ENCODE measurements at places on chromosomes 13 and 19. TPM values are rescaled to one million over a fixed set of nuclear protein-coding genes. Genes with fewer than 3 reads are reported as not detected.

- no peak overlapping the region for H3K27ac ChIP-seq
- peaks cover 5% of the 10 kb centered on the region for H3K27me3 ChIP-seq
- no peak overlapping the region for H3K4me3 ChIP-seq
- H3K36me3 ChIP-seq, result no peaks in the 10 kb centered on the region
- no peaks in the 10 kb centered on the region for H3K4me1 ChIP-seq
Observed at GRCh38 chr19:5434970-5435641, 20.1 kb upstream of the ZNRF4 start.

KLHL1 gene
- total RNA-seq, result not detected

GRCh38 chr13:95386370-95386769 lies 85.1 kb upstream of the ABCC4 start:
- no peaks in the 10 kb centered on the region for H3K4me1 ChIP-seq
- no peak overlapping the region for H3K4me3 ChIP-seq
- no peak for DNase-seq
- H3K27ac ChIP-seq, result no peak overlapping the region

- no peaks in the 10 kb centered on the region for H3K27me3 ChIP-seq
- DNase-seq, result no peak
- H3K4me3 ChIP-seq, result no peak overlapping the region
Observed at GRCh38 chr13:99958406-99959126, 13.0 kb downstream of the ZIC5 start.

ZNF573 gene
- 5.2 TPM for total RNA-seq

BCL2L12 gene
- total RNA-seq, result 9.0 TPM

DNA sequence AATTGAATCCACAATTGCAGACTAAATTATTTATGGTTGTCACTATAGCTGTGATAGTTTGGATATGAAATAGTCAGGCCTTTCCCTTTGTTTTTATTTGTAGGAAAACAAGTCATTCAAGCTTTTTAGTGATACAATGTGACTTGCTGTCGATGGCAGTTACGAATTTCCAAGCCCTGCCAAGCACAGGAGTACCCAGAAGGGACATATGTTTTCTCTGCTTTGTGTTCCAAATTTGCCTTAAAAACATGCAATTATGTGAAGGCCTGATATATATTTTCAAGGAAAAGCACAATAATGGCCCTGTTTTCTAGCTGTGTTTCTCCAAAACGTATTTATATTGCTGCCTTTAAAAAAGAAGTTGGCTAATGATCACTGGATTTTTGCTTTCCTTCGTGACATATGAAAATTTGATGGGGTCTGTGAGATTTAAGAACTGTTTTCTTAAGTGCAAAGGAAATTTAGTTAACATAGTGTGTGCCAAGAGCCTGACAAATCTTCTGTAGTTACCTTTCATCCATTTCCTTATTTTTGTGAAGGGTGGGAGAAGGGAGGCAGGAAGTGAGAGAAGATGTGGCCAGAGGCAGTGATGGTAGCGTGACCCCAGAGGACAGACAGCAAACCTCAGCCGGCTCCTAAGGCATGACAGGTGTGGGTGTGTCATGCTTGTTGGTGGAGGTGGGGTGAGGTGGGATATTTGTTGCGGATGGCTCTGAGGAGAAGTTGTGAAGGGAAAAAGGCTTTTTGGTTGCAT lies 79.6 kb downstream of the TEX26 start:
- no peaks in the 10 kb centered on the region for H3K27me3 ChIP-seq
- DNase-seq, result no peak
- H3K4me1 ChIP-seq, result no peaks in the 10 kb centered on the region

DNA sequence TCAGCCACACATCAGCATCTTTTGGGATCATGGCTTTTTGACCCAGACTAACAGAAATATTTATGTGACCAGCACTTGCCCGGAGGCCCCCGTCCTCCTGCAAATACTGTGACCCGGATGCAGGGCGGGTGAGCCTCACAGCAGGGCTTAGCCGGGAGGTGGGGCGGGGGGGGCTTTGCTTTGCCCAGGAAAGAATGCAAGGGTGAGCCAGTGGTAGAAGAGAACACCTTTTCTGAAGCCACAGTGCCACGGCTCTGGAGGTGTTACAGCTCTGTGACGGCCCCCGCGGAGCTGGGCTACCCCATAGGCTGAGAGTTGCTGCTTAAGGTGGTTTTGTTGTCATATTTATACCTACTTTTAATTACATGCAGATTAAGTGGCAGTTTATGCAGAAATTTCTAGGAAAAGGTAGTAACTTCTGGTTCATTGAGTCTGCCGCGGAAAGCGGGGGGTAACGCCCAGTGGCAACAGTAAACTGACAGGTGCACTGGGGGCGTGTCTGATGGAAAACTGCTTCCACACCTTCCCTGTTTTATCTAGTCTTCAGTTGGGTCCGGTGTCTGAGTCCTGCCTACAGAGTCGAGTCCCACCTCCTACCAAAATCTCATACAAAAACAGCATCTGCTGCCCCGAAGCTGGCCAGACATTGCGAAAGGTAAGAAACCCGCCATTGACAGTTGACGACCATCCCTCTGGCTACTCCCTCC lies 187.9 kb downstream of the TEX29 start:
- no peaks in the 10 kb centered on the region for H3K4me1 ChIP-seq
- no peaks in the 10 kb centered on the region for H3K27me3 ChIP-seq
- no peaks in the 10 kb centered on the region for H3K36me3 ChIP-seq
- H3K4me3 ChIP-seq, result no peak overlapping the region

MEIOSIN gene
- total RNA-seq, result not detected

VSTM1 gene
- total RNA-seq, result not detected

DNA sequence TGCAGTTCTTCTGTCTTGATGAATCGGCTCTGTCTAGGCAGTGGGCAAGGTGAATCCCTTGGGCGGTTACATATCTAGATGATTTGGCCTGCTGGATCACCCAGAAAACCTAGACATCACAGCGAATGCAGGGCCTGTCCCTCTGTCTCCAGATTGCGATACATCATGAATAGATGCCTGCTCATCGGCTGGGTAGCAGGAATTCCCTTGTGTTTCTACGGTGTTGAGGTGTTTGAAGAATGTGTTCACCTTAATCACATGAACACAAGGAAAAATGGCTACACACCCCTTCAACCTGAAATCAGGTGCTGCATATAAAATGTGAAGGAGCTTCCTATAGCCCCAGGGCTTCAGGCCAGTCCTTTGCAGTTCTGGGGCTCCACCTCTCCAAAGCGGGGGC lies 281.2 kb downstream of the SHISA2 start:
- H3K27ac ChIP-seq, result no peak overlapping the region
- no peaks in the 10 kb centered on the region for H3K36me3 ChIP-seq
- no peaks in the 10 kb centered on the region for H3K4me1 ChIP-seq
- no peaks in the 10 kb centered on the region for H3K27me3 ChIP-seq

DNA sequence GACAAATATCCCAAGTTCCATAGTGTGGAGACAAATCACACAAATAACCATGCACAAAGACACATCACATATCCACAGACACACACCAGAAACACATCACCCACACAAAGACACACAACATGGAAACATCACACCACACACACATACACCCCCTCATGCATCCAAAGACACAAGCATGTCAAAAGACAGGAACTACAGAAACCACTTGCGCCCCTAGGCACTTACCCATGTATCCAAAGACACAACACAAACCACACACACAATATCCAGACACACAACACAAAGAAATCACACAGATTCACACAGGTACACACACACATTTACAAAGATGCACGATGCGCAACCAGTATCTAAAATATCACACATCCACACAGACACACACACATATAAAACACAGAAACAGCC lies 901 bp downstream of the DPF1 start:
- H3K27ac ChIP-seq, result no peak overlapping the region
- H3K4me1 ChIP-seq, result peaks cover 22% of the 10 kb centered on the region
- no peak for DNase-seq
- no peaks in the 10 kb centered on the region for H3K36me3 ChIP-seq

GRCh38 chr19:46604781-46605355 lies 3.7 kb downstream of the CALM3 start:
- DNase-seq, result no peak
- peaks cover 23% of the 10 kb centered on the region for H3K4me1 ChIP-seq
- H3K27me3 ChIP-seq, result no peaks in the 10 kb centered on the region
- H3K27ac ChIP-seq, result no peak overlapping the region
- H3K4me3 ChIP-seq, result no peak overlapping the region

DNA sequence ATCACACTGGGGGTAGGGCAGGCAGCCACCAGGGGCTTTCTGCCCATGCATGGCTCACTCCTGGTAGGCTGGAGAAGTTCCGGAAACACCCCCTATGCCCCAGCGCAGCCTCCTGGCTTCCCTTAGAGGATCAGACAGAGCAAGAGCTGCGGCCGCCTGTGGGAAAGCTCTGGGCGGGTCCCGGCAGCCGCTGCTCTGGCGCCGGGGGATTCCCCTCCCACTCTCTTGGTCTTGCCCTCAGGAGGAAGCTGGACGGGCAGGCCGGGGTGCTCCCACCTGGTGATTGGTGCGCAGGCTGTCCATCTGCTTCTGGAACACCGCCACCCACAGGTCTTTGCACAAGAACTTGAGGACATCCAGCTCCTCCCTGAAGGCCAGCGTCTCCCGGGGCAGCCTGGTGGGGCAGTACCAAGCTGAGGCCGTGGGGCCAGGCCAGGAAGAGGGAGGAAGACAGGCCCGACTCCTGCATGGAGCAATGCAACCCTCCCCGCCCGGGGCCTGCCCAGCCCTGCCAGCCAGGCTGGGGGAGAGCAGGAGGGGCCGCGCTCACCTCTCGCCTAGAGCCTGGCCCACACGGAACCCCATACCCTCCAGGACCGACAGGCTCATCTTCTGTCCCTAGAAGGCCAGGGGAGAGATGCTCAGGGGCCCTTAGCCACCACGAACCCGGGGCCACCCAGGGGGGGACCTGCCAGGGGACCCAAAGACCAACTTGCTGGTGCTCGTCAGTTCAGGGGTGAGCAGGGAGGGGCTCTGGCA lies 4.0 kb upstream of the NKPD1 start:
- no peak overlapping the region for H3K27ac ChIP-seq
- DNase-seq, result peak; percentile 85
- no peaks in the 10 kb centered on the region for H3K27me3 ChIP-seq
- no peaks in the 10 kb centered on the region for H3K36me3 ChIP-seq

GRCh38 chr19:18558202-18558555 lies 509 bp downstream of the KXD1 start:
- no peaks in the 10 kb centered on the region for H3K27me3 ChIP-seq
- peaks cover 9% of the 10 kb centered on the region for H3K4me1 ChIP-seq
- peaks cover 6% of the 10 kb centered on the region for H3K36me3 ChIP-seq

NCR1 gene
- total RNA-seq, result 0.89 TPM

GRCh38 chr19:1088416-1089010 lies 6.7 kb downstream of the POLR2E start:
- no peaks in the 10 kb centered on the region for H3K27me3 ChIP-seq
- H3K27ac ChIP-seq, result peak overlapping the region; percentile 63
- H3K4me1 ChIP-seq, result peaks cover 27% of the 10 kb centered on the region

GRCh38 chr13:99977334-99977911 lies 4.2 kb upstream of the ZIC2 start:
- no peaks in the 10 kb centered on the region for H3K36me3 ChIP-seq
- H3K4me1 ChIP-seq, result peaks cover 32% of the 10 kb centered on the region
- DNase-seq, result no peak
- no peak overlapping the region for H3K4me3 ChIP-seq

ZNF682 gene
- 6.9 TPM for total RNA-seq

GRCh38 chr13:113114511-113115362 lies 7.9 kb upstream of the F10 start:
- H3K27ac ChIP-seq, result no peak overlapping the region
- DNase-seq, result peak; percentile 15
- H3K27me3 ChIP-seq, result peaks cover 9% of the 10 kb centered on the region
- no peak overlapping the region for H3K4me3 ChIP-seq
- no peaks in the 10 kb centered on the region for H3K36me3 ChIP-seq
- peaks cover 12% of the 10 kb centered on the region for H3K4me1 ChIP-seq

DNA sequence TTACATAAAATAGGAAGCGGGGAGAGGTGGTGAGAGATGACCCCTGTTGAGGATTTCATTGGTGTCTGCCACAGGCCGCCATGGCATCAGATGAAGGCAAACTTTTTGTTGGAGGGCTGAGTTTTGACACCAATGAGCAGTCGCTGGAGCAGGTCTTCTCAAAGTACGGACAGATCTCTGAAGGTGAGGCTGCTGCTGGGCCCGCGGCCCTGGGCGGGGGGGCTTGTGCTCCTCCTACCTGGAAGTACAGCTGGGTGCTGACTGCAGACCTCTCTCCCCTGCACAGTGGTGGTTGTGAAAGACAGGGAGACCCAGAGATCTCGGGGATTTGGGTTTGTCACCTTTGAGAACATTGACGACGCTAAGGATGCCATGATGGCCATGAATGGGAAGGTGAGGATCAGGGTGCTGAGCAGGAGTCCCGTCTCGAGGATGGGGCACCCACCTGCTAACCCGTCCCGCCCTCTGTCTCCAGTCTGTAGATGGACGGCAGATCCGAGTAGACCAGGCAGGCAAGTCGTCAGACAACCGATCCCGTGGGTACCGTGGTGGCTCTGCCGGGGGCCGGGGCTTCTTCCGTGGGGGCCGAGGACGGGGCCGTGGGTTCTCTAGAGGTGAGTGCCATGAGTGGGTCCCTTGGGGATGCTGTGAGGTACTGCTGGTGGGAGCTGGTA lies 1.9 kb downstream of the CIRBP start:
- peak overlapping the region; percentile 99 for H3K27ac ChIP-seq
- DNase-seq, result peak; percentile 56
- H3K4me1 ChIP-seq, result peaks cover 89% of the 10 kb centered on the region

GRCh38 chr19:5624741-5625278 lies 1.9 kb downstream of the SAFB start:
- H3K4me3 ChIP-seq, result peak overlapping the region; percentile 100
- no peaks in the 10 kb centered on the region for H3K27me3 ChIP-seq
- H3K36me3 ChIP-seq, result peaks cover 6% of the 10 kb centered on the region
- H3K27ac ChIP-seq, result peak overlapping the region; percentile 45
- H3K4me1 ChIP-seq, result peaks cover 79% of the 10 kb centered on the region

DNA sequence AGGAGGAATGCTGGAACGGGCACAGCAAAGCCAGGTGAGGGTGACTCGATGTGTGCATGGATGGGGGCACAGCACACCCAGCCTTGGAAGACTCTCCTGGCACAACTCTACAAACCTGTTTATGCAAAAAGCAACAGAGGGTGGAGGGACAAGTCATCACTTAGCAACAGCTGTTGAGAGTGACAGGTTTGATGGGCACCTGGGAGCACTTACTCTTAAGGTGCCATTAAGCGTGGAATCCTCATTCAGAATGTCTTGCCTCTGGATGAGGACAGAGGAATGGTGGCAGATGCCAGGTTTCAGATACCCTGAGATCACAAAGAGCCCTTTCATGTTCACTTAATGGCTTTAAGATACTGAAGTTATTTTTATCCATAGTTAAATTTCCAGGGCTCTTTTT lies 97.0 kb downstream of the DCT start:
- H3K27ac ChIP-seq, result no peak overlapping the region
- DNase-seq, result no peak
- no peaks in the 10 kb centered on the region for H3K36me3 ChIP-seq
- H3K4me3 ChIP-seq, result no peak overlapping the region
- H3K4me1 ChIP-seq, result no peaks in the 10 kb centered on the region

DNA sequence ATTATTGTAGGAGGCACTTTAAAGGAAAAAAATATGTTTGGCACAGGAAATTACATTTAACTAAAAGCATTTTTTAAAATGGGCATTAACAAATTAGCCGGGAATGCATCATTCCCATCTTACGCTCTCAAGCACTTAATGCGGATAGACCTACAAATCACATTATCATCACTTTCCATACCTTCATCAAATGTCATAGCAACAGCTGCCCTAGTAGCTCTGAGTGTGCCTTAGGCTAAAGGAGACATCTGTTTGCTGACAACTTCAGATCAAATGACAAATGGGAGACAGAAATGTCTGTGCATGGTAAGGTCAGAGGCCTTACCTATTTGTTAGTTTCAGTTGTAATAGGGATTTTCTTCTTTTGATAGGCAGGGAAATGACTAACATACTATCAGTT lies 773.2 kb upstream of the SLC10A2 start:
- no peak for DNase-seq
- no peaks in the 10 kb centered on the region for H3K4me1 ChIP-seq
- H3K27me3 ChIP-seq, result no peaks in the 10 kb centered on the region
- H3K36me3 ChIP-seq, result no peaks in the 10 kb centered on the region
